ENCODE measurements at places on chromosomes 7 and 10.

DNA sequence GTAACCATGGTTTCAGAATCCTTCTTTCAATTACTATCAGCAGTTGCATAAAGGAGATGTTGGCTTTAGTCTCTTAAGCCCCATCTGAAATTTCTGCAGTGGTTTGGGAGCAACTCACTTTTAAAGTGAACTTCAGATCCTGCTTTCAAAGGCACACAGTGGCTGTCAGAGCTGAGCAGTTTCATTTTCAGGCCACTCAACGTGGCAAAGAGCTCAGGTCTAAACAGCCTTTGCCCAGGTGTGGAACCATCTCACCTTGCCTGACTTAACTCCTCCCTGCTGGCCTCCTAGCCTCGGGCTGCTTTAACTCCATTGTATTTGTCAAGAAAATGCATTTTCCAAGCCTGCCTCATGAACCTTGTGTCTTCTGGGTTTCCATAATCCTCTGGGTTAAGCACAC is 197.5 kb upstream of the KMT2E start:
- DNase-seq, result no peak

DNA sequence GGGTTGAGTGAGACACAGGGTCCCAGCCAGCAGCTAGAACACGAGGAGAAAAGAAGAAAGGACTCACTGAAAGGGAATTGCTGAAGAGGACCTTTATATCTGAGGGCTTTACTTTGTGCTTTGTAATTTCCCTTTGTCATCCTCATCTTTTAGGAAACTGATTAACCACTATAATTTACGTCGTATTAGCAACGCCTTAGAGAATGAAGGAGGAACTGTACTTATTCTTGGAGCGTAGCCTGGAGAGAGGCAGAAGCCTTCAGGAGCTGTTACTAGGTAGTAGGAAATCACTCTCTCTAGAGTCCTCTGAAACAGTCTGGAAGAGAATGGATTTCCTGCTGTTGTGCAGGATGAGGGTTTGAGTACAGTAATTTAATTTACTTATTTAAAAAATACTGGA is 101.0 kb upstream of the STEAP1B start:
- DNase-seq, result no peak

- no peak for DNase-seq
Observed at GRCh38 chr7:95126053-95126709, 198.2 kb downstream of the PON1 start.

DNA sequence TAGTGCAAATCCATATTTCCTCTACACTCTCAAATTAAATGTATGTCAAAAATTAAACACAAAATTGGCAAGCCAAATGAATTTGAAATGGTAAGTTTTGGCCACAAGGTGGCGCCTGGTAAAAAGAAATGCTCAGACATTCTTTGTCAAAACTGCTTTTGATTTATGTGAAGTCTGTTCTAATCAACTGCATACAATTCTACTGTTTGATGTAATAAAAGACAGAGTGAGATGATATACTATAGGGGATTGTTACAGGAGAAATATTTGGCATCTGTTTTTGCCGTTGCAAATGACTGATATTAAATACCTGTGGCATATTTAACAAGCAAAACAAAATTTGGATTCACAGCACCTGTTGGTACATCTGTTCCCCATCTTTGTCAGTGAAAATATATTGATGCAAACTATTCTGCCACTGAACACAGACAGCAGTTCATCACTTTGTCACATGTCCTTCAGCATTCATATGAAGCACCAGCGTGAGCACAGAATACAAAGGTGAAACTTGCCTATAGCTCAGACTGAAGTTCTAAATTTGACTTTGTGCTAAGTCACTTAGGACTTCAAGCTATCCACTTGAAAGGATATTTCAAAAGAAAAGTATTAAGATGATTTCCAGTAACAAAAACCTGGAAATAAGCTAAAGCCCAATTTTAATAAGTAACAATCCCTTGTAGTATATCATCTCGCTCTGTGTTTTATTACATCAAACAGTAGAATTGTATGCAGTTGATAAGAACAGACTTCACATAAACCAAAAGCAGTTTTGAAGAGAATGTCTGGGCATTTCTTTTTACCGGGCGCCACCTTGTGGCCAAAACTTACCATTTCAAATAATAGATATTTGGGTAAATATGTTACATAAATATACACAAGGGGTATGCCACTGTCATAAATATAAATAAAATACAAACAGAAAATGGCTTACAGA is 10.2 kb upstream of the CH25H start:
- peak; percentile 51 for DNase-seq

GRCh38 chr10:5975641-5976473 is 1.5 kb downstream of the IL15RA start:
- peak; percentile 47 for DNase-seq

- no peak for DNase-seq
Observed at GRCh38 chr10:76139431-76139830, 708.0 kb downstream of the LRMDA start.

DNA sequence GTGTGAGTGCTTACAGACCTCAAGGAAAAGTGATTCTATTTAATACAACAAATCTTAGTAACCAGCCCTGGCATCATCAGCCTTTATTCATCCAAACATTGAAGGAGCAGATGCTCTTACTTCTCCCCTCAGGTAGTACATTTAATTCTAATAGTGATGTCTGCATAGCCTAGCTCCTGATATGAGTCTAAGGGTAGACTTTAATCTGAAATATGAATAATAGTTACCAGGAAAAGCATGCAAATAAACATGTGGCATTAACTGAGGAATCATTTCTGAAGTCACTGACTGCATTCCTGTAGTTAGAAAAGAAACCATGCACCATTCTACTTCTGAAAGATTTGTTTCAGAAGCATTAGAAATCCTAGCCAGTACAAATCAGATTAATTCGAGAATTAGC is 25.7 kb upstream of the LMBR1 start:
- DNase-seq, result no peak

GRCh38 chr7:28573651-28574301 is 161.5 kb downstream of the CREB5 start:
- DNase-seq, result no peak

- DNase-seq, result no peak
Observed at GRCh38 chr10:70457759-70458305, 16.4 kb upstream of the NODAL start.

- DNase-seq, result no peak
Observed at GRCh38 chr10:33553748-33554571, 219.5 kb upstream of the NRP1 start.

DNA sequence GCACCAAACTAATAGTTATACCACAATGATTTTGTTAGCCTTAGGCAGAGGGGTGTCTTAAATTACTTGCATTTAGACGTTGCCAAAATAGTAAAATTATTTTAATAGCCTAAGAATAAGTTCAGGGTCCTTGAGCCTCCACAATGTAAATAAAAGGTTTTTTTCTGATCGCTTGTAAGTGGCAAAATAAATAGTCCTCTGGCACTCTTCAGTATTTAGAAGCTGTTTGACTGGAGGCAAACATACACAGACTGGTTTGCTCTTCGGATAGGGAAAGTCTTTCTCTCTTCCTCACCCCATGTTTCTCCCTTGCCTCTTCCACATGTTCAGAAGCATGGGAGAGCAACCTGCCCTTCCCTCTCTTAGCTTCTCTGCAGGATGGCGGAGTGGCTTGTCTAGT is 49.5 kb upstream of the FAM180A start:
- DNase-seq, result no peak

GRCh38 chr7:6451224-6451705 is 3.5 kb upstream of the DAGLB start:
- DNase-seq, result no peak

DNA sequence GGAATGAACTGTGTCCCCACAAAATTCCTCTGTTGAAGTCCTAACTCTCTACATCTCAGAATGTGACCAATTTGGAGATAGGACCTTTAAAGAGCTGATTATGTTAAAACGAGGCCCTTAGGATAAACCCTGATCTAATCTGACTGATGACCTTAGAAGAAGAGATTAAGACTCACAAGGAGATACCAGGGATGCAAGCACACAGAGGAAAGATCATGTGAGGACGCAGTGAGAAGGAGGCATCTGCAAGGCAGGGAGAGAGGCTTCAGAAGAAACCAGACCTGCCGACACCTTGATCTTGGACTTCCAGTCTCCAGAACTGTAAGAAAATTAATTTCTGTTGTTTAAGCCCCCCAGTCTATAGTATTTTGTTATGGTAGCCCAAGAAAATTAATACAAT is 94.9 kb upstream of the ZNF800 start:
- no peak for DNase-seq

DNA sequence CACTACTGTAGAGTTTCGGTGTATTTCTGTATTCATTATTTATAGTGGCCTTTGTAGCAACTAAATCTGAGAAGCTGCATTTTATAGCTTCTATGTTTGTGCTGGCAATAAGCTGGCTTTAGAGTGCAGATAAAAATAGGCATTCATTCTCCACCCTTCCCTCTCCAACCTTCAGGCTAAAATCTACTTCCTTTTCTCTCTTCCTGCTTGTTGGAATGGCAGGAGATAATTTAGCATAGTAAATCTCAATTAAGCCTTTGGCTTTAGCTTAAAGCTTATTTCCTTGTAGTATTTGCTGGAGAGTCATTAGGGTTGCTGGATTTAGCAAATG is 58.5 kb downstream of the CPVL start:
- no peak for DNase-seq

- no peak for DNase-seq
Observed at GRCh38 chr7:4792537-4793126, 17.2 kb downstream of the AP5Z1 start.

DNA sequence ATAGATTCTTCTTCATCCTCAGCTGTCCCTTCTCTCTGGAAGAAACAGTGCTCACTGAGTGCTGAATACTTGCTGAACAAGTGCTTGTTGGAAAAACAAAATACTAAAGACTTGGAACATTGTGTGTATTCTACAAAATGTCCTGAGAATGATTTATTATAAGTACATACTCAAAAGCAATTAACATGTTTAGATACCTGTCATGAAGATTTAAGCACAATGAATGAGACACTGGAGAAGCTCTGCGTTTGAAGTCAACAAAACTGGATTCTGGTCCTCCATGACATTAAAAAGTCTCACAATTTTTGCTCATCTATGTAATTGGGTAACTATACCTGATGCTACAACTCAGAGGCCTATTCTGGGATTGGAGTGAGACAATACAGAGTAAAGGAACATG is 34.8 kb upstream of the LAMB1 start:
- DNase-seq, result no peak
